AG10803 (cell line): ENCODE measurements at places on chromosomes 3 and 15.
A peak's percentile ranks its signal among the peaks of the same experiment; 100 is the strongest.

DNA sequence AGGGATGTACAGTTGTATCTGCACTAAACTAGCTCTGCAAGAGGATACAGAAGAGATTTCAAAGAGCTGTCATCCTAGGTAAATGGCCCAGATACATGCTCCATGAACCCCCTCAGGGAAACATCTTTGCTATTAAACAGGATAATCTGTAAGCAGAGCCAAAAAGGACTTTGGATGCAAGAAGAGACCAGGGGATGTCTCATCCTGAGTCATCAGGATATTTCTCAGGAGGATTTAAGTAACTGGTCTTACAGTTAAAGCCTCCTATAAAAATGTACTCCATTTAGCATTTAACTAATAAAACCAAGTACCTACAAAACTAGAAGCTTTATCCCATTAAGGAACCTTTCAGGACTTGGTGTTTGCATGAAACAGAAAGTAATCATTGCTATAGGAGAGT, 48.2 kb upstream of the PHLDB2 start:
- DNase-seq: peak; percentile 79

- DNase-seq: no peak
These were observed 96.3 kb downstream of the LRRC28 start for GRCh38 chr15:99347574-99347973.

DNA sequence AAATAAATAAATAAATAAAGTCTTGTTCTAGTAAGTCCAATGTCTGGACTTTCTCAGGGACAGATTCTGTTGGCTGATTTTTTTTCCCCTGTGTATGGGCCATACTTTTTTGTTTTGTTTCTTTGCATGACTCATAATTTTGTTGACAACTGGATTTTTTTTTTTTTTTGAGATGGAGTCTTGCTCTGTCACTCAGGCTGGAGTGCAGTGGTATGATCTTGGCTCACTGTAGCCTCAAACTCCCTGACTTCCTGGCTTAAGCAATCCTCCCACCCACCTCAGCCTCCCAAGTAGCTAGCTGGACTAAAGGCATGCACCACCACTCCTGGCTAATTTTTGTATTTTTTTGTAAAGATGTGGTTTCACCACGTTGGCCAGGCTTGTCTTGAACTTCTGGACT, 38.9 kb downstream of the TICRR start:
- DNase-seq: no peak

- DNase-seq: no peak
These were observed 16.3 kb downstream of the C3orf20 start for GRCh38 chr3:14691239-14691638.

DNA sequence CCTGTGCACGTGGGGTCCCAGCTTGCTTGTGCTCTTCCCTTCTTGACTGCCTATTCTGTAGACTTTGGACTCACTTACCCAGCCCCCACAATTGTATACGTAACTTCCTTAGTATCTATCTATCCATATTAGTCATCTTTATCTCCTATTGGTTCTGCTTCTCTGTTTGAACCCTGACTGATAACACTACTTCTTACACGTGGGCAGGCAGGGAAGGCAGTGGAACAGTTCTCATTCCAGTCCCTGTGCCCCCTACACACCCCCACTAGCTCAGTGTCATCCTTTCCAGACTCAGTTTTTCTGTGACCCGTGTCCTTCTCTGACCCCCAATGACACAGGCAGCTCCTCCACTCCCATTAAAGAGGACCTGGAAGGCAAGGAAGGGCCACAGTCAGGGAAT, 74.2 kb upstream of the FBN1 start:
- DNase-seq: no peak

DNA sequence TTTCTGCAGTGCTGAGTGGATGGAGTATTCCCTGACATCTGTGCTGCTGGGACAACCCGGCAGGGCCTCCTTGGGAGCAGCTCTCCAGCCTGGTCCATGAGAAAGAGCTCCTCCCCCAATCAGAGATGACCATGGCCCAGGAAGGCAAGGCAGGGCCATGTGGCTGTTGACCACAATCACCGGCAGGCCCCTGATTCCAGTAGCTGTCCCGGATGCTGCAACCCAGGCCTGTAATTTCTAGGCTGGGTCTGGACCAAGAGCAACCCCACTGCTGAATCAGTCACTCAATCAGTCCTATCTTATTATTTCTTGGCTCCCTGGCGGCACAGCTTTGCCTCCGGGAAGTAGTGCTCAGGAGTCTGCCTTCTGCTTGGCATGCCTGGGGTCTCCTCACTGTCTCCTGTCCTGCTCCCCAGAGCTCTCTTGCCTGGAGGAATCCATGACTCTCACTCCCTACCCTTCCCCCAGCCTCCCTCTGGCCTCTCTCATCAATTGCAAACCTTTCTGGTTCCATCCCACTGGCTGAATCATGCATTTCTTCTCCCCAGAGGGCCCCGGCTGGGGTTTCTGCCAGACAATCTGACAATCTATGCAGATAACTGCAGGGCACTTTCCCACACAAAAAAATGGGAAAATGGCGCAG, 32.6 kb upstream of the ITGA11 start:
- peak; percentile 67 for DNase-seq

- no peak for DNase-seq
These were observed 501.8 kb downstream of the ZPLD1 start for GRCh38 chr3:102936511-102937045.

DNA sequence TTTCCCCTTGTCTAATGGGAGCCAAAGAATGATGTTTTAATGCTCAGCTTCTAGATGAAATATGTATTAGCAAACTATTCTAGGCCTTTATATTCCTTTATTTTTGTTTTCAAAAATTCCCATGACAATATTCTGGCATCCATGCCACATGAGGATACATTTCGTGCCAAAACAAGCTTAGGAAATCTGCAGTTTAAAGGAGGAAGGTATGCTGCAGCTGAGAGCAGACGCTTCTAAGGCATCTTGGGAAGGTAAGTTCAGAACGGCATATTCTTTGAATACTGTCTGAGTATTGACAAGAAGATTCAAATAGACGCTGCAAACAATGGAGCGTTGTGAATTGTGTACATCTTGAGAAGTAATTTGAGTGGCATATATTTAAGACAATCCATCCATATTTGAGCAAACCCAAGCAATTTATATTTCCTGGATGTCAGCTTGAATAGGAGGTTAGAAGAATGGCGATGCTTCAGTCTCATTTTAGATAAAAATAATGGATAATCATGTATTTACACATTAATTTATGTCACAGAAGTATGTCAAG, 158.6 kb downstream of the RAP2B start:
- no peak for DNase-seq
